Activated naive CD4-positive, alpha-beta T cell (primary cell): ENCODE measurements at places on chromosomes 5 and 9.

DNA sequence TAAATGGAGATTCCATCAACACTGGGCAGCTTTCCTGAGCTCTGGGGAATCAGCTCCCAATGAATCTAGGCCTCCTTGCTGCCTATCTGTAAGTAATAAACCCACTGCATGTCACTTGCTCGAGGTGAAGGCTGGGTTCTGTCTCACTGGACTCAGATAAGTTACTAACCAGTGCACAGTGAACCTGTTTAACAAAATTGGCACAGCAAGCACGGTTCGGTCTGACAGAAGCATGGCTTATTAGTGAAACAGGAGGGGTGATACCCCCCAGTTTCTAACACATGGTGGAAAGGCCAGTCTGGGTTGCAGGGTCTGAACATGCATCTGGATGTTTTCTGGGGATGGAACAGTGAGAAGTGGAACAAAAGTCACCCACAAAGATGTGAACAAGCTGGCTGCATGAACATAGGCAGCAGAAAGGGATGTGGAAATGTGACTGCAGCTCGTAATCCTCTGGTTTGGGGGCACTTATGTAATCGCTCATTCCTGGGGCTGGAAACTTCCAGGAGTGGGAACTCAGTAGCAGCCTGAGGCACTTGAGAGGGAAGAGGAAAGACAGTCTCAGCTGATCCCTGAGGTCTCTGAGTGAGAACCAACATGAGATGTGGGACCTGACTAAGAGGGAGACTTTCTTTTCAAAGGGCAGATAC is 37.7 kb downstream of the UGT3A2 start:
- DNase-seq: no peak

- no peak for DNase-seq
Observed at GRCh38 chr9:31236344-31236743, 1148.1 kb upstream of the ACO1 start.

DNA sequence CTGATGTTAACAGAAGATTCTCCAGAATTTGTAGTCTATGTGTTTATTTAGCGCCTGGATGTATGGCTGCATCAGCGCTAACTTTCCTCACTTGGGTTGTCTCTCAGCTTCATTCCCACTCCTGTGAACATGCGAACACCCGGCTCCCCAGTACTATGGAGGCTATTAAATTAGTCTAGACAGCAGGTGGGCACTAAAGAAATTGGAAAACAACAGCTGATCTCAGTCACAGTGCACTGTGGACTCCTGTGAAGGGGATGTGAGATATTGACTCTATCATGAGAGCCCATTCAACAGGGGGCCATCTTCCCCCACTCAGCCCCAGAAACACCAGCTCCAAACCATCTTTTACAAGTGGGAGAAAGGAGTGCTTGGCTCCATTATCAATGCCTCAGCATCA is 471.0 kb downstream of the KDM4C start:
- no peak for DNase-seq

DNA sequence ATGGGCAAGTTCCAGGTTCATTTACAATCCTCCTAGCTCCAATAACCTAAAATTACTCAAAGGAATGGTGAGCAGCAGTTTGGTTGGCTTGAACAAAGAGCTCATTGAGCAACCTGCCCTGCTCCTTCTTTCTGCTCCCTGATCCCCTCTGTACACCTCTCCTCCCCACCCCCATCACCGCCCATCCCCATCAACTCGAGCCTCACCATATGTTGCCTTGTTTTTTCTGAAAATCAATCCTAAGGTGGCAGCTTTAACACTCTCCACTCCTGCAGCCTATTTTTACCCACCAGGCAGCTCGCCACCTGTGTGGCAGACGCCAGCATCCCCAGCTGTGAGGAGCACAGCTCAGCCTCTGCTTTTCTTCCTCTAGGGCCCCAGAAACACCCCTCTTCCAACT is 533.4 kb upstream of the BRINP1 start:
- DNase-seq: no peak

DNA sequence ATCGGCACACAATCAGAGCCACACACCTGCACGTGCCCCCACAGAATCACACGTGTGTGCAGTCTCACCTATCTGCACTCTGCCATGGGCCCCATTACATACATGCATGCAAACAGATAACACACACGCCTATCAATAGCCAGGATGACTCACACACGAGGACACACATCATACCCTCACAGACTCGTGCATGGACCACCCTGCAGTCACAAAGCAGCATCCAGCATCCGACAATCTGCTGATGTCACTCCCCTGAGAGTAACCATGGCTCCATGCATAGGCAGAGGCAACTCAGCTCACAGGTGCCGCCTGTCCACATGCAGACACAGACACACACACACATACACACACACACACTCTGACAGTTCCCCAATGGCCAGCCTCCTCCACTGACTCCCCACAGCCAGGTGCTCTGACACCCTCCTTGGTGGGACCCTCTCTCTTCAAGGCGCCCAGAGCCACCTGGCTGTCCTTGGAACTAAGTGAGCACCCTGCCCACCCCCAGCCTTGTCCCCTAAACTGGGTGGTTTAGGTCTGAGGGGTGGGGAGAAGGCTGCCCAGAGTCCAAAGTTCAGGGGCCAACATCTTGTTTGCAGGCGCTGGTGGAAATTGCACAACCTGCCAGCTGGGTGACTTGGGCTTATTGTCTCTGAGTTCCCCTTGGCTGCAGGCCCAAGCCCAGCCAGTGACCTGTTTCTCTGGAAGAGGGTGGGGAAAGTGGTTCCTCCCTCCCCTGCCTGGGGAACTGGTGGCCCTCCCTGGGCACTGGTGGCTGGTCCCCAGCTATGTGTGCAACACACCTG is 34.6 kb upstream of the NEK6 start:
- no peak for DNase-seq

DNA sequence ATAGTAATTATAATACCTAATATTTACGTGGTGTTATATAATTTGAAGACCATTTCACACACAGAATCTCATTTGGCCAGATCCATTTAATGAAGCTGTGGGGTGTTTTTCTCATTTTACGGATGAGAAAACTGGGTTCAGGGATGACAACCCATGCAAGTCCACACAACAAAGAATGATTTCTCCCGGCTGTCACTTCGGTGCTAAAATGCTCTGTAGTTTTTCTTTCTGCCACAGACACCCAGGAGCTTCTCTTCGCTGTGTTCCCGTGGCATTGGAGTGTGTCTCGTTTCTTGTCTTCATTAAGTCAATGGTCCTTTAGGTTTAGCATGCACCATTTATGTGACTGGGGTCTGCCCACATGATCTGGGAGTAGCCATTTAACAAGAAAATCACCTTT is 308.5 kb downstream of the ENC1 start:
- no peak for DNase-seq

DNA sequence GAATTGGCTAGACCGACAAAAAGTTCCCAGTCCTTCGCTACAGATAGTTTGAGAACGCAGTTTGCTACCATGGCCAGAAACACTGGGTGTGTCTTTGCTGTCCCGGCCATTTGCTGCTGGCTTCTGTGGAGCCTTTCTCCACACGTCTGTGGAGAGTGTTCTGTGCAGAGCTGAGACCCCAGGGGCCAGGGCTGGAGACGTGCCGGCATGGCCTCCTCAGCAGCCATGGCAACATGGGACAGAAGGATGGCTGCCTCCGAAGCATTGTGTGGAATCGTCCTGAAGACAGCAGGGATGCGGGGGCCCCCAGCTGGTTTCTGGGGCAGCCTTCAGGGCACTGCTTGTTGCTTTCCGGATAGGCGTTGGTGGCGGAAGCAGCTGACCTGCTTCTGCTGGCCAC is 142.8 kb downstream of the GADD45G start:
- no peak for DNase-seq

DNA sequence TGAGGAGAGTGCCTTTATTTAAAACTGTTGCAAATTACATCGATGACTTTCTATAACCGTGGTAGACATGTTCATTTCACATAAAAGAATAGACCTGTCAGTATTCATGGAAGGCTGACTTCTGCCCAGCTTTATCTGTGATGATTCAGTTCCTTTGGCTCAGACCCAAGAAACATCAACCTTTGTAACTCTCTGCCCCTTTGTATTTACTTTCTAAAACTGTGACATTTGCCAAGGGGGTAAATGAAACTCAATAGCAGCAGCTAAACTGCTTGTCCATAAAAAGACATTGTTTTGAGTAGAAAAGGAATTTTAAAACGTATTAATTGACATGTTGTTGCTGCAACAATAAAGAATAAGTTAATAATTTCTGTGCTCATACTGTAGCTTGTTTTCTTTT is 137.8 kb upstream of the ANKH start:
- no peak for DNase-seq

DNA sequence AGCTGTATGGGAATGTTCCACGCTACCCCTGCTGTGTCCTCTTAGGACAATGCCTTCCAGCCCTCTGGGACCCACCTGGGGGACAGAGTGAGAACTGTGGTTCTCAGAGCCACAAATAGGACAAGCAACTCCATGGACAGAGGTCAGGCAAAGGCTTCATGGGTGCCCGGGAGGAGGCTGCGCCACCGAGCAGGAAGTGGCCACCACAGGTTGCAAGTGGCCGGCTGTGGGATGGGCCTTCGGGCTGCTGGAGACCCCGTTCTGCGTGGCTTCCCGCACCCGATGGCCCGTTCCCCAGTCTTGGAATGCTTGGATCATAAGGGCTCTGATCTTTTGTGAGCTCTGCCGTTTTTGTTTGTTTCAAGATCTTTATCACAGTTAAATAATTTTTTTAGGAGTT is 118.8 kb downstream of the BOD1 start:
- no peak for DNase-seq

DNA sequence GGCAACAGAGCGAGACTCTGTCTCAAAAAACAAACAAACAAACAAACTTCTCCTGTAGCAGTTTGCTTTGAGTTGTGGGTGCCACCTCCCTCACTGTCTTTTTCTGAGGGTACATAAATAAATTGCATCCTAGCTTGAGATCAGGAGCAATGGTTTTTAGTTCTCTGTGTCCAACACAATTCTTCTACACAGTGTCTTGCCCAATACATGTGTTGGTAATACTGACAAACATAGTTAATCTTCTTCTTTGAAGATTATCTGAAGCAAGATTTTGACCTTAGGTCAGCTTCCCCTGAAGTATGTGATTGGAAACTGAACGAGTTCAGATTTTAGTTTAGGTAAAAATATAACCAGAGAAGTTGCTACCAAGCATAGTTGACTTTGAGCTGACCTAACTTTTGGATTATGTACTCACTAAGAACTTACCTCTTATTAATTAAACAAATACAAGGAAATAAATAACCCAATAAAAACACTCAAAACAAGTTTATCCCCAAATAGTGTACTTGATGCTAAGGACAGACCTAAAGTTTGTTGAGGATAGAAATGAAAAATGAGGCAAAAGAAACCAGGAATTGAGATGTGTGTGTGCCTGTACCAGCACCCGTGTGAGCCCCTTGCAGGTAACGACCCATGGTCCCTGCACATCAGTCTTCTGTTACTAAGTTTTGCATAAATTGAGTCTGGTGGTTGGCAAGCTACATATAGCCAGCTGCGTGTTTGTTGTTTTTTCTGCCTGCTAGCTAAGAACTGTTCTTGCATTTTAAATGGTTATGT is 16.2 kb downstream of the TJP2 start:
- no peak for DNase-seq

DNA sequence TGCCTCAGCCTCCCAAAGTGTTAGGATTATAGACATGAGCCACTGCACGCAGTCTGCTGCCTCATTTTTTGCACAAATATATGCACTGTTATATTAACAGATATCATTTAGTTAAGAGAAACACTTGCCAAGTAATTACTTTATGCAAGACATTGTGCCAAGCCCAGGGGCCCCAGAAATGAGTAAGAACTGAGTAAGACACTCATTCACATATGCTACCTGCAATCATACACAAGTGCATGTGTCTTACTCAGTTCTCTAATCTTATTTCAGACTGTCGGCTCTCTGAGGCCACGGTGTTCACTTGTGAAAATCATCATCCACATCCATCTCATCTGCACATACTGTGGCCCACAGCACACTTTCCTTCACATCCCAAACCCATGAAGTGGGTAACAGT is 16.0 kb downstream of the TRAF1 start:
- DNase-seq: no peak

DNA sequence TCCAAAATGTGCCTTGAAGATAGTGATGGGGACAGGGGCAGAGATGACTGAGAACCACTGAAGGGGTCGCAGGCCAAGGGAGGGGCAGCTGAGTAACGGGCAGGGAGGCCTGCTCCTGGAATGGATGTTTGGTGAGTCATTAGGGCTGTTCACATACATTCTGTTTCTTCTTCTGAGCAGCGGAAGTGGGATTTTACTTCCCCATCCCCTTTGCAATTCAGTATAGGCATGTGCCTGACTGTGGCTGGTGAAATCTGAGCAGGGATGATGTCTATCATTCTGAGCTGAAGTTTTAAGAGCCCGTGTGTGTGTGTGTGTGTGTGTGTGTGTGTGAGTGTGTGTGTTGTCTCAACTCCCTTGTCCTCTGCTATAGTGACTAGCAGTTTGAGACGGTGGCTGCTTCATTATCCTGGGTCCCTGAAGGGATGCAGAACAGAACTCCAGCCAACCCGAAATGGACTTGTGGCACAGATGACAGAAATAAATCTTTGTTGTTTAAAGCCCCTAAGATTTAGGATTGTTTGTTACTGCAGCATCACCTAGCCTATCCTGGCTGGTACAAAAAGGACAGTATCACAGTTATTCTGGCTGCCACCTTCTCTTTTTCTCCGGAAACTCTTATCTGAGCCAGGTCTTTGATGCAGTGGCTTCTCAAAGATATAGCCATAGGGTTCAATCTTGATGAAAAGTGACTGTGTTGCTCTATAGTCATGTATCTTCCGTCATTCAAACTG is 29.2 kb upstream of the TGFBI start:
- DNase-seq: no peak

DNA sequence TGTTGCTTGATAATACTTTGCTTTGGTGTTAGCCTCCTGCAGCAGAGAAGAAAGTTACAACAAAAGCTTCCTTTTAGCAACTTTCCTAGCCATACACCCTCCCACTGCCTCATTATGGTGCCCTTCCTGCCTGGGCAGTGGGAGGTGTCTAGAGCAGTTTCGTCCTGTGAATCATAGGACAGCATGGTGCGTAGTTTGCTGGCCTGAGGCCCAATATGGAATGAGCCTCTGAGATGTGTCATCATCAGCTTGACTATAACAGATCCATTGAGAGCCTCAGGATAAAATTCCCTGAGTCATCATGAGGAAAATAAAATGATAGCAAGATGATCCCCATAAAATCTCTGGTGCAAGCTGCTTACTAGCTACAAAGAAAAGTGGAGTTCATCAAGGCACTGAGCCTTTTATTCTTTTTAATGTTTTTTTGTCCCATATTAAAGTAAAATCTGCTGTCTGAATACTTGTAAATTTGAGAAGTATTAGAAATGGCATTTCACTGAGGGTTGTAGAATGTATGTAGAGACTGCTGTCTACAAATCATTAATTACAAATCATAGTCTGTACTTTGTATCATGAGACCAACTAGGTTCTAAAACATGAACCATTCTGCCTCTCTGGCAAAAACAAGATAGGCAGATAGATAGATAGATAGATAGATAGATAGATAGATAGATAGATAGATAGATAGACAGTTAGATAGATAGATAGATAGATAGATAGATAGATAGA is 303.0 kb upstream of the PDE4D start:
- DNase-seq: no peak

DNA sequence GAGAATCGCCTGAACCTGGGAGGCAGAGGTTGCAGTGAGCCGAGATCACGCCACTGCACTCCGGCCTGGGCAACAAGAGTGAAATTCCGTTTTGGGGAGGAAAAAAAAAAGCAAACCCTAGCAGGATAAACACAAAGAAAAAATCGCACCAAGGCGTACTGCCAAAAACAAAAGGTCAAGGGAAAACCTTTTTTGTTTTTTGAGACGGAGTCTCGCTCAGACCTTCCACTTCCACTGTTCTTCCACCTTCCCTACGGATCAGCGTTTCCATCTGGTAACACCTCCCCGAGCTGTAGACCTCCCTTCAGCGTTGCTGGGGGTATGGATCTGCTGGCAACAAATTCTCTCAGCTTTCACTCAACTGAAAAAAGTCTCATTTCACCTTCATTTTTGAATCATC is 20.1 kb upstream of the FCN2 start:
- no peak for DNase-seq
